HuH-7 (cell line): ENCODE measurements at places on chromosomes 3 and 15.

DNA sequence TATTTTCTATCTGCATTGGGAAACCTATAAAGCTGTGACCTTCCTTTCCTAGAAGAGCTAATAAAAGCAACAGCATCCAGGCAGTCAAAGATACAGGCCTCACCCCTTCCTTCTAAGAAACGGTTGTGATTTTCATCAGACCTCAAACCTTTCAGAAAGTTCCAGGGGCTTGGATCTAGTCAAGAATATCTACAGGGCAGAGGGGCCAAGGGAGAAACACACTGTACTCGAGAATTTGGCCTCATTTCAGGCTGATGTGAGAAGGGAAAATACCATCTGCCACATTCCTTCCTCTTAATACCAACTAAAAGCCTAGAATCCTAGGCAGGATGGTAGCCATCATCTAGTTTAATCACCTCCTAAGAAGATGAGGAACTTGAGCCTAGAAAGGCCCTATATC lies 24.5 kb upstream of the BCL6 start:
- no peak for DNase-seq

GRCh38 chr15:43183270-43183669 lies 1.9 kb upstream of the CCNDBP1 start:
- no peak for DNase-seq

DNA sequence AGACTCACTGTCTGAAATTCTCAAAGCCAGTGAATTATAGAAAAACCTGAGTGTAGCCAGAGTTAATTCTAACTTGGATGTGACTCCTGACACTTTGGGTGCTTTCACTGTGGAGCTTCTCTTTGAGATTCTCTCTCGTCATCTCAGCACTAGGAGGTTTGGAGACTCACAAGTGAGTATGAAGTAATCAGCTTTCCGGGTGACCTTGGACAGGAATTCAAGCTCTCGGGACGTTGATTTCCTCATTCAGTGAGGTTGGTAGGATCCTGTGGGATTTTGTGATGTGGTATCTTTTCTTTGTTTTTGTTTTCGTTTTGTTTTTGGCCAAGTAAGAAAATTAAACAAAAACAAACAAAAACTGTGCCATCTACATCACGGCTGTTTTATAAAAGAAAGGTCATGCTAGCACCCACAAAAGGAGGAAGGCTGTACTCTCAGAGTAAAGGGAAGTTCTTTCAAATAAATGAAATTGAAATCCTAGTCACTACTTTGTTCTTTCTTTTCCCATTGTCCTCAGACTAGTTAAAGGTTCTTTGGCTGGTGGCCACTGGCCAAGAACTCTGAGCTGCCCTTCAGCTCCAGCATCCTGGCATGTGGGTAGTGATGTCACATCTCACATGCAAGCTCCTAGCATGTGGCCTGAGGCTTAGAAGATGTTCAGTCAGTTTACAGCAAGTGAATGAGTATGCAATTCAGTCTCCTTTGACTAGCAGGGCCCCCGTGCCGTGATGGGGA lies 263.3 kb upstream of the TPM1 start:
- DNase-seq, result no peak

- no peak for DNase-seq
These were observed 324.8 kb upstream of the LRRFIP2 start for GRCh38 chr3:37499061-37499785.

DNA sequence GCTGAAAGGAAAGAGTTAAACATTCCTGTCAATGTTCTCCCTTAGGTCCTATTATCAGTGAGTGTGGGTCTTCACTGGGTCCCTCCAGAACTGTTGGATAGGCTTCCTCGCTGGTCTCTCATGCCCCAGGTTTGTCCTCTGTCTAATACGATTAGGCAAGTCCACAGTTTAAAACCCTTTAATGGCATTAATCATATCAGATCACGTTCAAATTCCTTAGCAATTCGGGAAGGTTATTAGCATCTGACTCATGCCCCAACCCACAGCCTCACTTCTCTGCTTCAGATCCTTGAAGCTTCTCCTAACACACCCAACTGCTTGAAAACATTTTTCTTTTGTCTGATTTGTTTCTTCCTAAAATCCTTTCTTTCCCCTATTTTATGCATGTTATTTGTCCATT lies 224.3 kb upstream of the ATP10A start:
- DNase-seq, result no peak
